Mesendoderm (in vitro differentiated cells): ENCODE measurements at places on chromosomes 7 and 10.

- DNase-seq = no peak
Observed at GRCh38 chr7:157739031-157739430, 402.2 kb downstream of the DNAJB6 start.

DNA sequence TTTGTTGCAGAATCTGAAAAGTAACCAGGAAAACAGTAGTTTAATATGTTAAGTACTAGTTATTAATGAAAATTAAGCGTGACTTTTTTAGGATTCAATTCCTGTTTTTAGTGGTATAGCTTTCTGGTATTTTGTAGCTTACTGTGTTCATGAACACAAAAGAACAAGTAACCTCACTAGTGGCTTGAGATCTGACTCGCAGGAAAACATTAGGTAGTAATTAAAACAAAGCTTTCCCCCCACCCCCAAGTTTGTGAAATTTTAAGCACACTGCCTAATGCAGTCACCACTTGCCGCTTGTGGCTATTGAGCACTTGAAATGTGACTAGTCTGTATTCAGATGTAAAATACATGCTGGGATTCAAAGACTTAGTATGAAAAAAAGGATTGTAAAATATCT lies 102.5 kb upstream of the RPA3 start:
- DNase-seq = peak; percentile 26

DNA sequence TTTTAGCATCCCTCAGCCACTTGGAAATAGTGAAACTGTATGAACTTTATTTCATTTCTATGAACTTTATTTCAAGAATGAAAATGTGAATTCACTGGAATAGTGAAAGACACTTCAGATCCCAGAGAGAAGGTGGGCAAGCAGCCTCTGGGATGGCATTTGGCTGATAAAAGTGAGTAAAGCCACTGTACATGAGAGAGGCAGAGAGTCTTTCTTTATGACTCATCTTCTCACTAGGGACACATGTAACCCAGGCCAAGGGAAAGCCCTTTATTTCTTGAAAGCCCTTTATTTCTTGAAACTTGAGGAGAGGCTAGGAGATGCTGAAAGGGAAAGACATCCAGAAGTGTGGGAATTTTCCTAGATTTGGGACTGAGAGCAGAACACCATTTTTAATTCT lies 148.9 kb upstream of the SMIM30 start:
- no peak for DNase-seq

DNA sequence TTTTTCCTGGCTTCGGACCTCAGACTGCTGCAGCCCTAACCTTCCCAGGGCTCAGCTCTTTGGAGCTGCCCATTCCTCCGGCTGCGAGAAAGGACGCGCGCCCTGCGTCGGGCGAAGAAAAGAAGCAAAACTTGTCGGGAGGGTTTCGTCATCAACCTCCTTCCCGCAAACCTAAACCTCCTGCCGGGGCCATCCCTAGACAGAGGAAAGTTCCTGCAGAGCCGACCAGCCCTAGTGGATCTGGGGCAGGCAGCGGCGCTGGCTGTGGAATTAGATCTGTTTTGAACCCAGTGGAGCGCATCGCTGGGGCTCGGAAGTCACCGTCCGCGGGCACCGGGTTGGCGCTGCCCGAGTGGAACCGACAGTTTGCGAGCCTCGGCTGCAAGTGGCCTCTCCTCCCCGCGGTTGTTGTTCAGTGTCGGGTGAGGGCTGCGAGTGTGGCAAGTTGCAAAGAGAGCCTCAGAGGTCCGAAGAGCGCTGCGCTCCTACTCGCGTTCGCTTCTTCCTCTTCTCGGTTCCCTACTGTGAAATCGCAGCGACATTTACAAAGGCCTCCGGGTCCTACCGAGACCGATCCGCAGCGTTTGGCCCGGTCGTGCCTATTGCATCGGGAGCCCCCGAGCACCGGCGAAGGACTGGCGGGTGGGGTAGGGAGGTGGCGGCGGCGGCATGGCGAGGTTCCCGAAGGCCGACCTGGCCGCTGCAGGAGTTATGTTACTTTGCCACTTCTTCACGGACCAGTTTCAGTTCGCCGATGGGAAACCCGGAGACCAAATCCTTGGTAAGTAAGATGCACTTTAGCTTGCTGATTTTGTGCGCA lies at the start of gene PLXDC2:
Gene PLXDC2 (plus strand): TSS at position 22 of the 820 bp plus-strand sequence.
- peak; percentile 88 for DNase-seq

- DNase-seq = no peak
Observed at GRCh38 chr7:31146030-31146429, 93.9 kb downstream of the ADCYAP1R1 start.

DNA sequence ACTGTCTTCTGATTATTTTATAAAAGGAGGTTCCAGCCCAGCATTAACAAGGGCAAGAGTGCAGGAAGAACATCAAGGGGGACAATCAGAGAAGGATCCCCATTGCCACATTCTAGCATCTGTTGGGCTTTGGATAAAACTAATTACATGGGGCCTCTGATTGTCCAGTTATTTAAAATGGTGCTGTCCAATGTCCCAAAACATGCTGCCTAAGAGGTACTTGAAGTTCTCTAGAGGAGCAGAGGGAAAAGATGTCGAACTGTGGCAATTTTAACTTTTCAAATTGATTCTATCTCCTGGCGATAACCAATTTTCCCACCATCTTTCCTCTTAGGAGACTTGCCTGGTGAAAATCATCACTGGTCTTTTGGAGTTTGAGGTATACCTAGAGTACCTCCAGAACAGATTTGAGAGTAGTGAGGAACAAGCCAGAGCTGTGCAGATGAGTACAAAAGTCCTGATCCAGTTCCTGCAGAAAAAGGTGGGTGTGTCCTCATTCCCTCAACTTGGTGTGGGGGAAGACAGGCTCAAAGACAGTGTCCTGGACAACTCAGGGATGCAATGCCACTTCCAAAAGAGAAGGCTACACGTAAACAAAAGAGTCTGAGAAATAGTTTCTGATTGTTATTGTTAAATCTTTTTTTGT lies 2.3 kb downstream of the IL6 start:
- DNase-seq = no peak

DNA sequence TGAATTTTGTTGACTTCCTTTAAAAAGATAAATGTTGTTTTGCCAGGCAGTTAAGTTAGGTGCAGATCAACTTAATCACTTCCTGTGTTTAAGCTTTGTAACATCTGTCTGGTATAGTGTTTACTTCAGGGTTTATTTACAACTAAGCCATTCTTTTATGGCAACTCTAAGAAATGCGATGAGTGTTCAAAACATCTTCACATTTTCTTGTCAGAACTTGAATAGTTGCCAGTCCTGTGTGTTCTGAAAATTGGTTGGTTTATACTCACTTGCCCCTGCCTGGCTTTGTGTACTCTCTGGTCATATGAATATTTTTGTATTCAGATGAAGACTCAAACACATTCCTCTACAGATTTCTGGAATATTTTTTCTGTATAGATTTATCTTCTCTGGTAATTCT lies 327.2 kb downstream of the MDFIC start:
- no peak for DNase-seq
